ENCODE measurements at places on chromosomes 7 and 10.

GRCh38 chr7:11726001-11726793 lies 105.8 kb downstream of the THSD7A start:
- no peak for DNase-seq

- no peak for DNase-seq
Measured at GRCh38 chr7:25770670-25771069, 381.3 kb upstream of the NFE2L3 start.

- no peak for DNase-seq
Measured at GRCh38 chr7:5283421-5284303, 919 bp downstream of the SLC29A4 start.

- DNase-seq, result no peak
Measured at GRCh38 chr7:71630516-71630915, 498.6 kb downstream of the GALNT17 start.

- peak; percentile 24 for DNase-seq
Measured at GRCh38 chr7:17530741-17531421, 232.4 kb downstream of the AHR start.

DNA sequence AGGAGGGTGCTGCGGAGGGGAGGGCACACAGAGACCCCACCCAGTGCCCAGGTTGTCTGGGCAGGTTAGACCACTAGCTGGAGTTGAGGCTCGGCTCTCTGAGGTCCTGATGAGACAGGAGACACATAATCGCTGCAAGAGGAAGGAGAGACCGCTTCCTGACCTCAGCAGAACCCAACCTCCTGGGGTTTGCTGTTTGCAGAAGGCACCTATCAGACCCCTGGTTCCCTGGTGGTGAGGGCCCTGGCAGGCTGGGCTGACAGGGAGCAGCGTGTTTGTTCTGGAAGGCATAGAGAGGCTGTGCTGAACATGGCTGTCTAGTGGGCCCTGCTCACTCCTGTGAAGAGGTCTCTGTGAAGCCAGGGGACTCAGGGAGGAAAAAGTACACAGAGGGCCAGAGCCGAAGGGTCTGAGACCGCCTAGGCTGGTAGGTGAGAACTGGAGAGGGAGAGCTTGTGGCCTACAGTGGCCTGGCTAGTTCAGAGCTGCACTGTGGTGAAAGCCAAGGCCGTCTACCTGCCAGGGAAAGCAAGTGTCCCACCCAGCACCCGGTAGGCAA lies 39.4 kb upstream of the NPFFR1 start:
- no peak for DNase-seq

- no peak for DNase-seq
Measured at GRCh38 chr7:17369691-17370426, 71.4 kb downstream of the AHR start.

GRCh38 chr7:128021366-128021765 lies 9.9 kb downstream of the LRRC4 start:
- peak; percentile 53 for DNase-seq

GRCh38 chr7:36227223-36227622 lies 74.2 kb downstream of the EEPD1 start:
- no peak for DNase-seq

GRCh38 chr10:43350156-43350555 lies 21.3 kb upstream of the FXYD4 start:
- DNase-seq, result no peak

DNA sequence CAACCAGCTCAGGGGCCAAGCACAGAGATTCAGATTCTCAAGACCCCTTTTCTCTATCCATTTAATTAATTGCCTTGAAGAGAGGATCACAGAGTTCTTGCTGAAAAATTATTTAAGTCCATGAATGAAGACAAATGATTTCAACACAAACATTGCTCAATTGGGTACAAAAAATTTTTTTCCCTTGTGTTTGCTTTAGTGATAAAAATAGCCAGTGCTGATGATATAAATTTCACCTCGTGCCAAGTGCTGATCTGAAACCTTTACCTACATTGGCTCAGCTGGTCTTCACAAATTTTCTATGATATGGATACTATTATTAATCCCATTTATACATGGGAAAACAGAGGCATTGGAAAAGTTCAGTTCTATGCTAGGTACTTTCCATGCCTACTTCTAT lies 377.1 kb downstream of the NRG3 start:
- no peak for DNase-seq

DNA sequence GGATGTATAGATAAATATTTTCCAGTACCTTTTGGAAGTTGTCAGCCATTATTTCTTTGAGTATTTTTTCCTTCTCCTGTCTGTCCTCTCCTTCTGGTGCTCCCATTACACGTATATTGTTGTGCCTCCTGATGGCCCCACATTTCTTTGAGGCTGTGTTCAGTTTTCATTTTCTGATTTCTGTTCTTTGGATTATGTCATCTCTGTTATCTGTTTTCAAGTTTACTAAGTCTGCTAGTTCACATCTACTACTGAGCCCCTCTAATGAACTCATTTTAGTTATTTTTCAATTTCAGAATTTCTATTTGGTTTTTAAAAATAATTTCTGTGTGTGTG lies 16.3 kb downstream of the RBM33 start:
- DNase-seq, result no peak

GRCh38 chr10:49115796-49116508 lies 630 bp upstream of the VSTM4 start:
- DNase-seq, result no peak

DNA sequence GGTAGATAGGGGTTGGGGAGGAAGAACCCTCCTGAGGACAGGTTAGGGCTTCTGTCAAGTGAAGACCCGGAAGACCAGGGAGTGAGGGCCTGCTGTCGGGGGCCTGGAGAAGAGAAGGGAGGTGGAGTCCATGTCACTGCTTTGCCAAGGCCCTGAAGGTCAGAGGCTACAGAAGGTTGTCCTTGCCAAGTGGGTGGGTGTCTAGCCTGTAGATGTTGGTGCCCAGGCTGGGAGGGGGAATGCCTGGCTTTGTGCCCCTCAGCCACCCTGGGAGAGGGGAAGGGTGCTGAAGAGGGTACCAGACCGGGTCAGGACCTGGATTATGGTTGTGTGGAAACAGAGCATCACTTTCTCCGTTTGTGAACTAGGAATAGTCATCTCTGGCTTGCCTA lies 67.2 kb upstream of the AQP1 start:
- no peak for DNase-seq

All from T47D (cell line).